ENCODE measurements at places on chromosomes 6 and 20.

DNA sequence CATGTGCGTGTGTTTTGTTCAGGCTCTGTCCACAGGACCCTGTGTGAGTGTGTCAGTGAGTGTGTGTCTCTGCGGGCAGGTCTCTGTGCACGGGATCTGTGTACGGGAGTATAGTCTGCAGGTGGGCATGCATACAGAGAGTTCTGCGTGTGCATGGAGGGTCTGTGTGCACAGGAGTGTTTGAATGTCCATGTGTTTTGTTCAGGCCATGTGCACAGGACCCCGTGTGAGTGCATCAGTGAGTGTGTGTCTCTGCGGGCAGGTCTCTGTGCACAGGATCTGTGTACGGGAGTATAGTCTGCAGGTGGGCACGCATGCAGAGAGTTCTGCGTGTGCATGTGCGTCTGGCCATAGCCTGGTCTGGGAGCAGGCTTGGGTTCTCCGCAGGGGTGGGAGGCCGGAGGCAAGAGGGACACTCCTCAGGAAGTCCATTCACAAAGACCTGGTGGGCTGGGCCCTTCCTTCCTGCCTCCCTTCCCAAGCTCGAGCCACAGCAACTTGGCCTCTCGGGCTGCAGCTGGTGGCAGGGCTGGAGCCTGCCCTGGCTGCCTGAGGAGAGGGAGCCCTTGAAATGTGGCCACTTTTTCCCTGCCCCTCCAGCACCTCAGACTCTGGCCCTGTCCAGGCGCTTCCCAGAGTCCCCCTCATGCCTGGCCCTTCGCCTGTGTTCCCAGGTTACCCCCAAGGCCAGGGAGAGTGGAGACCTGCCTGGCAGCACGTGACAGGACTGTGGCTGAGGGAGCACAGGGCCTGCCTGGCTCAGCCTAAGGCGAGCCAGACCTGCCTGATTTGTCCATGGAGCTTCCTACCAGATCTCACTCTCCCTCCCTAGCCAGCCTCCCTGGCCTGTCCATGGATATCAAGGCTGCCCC, 6.8 kb downstream of the HSPA12B start:
- DNase-seq, result no peak

DNA sequence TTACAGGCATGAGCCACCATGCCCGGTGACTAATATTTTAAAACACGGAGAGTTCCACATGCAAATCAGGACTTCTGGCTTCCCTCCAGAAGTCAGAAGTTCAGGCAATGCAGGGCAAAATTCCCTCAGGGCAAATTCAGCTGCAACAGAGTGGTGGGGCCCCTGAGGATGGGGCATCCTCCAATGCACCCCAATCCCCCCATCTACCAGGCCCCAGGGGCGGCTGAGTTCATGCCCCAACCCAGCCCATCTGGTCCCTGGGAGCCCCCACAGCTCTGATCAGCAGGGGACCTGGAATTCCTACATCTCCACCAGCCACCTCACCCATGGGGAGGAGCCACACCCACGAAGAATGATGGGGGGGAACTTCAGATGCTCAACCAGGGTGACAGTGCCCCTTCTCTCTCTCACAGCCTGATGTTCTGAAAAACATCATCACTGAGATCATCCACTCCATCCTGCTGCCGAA, 22.6 kb downstream of the BPIFB1 start:
- DNase-seq, result no peak

GRCh38 chr6:20746024-20746423, 211.8 kb downstream of the CDKAL1 start:
- DNase-seq, result no peak

DNA sequence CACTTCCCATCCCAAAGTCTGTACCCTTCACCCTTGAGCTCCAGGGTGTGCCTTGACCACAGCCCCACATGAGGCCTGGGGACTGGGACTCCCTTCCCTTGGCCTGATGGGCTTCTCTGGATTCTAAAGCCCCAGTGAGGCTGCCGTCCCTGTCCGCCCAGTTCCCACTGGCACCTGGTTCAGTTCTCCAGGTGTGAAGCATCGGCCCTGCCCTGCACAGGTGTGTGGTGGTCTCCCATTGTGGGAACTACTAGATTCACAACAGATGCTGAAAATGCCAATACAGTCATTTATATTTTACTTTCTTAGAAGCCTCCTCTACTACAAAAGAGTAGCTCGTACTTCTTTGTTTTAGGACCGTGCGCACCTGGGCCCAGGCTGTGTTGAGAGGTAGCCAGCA, 72.8 kb downstream of the TTLL2 start:
- no peak for DNase-seq

GRCh38 chr20:63427206-63427605, 45.2 kb downstream of the KCNQ2 start:
- no peak for DNase-seq

GRCh38 chr6:46638650-46639049, 14.0 kb downstream of the CYP39A1 start:
- DNase-seq, result no peak

- DNase-seq, result no peak
These were observed 89.2 kb downstream of the UST start for GRCh38 chr6:148835920-148836441.

DNA sequence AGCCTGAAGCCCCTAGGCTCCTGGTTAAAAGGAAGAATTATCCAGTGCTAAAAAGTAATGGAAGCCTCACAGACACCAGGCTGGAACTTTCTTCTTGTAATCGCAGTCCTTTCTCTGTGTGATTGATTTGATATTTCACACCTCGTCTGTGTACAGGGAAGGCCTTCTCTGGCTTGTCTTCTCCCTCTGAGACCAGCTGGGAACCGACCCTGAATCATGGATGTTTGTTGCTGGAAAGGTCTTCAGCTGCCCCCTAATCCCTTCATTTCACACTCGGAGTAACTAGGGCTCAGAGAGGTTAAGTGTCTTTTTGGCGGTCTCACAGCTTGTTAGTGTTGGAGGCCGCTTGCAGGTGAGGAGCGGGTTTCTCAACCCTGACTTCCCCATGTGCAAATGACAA, 500.2 kb upstream of the CDH4 start:
- no peak for DNase-seq

GRCh38 chr6:122063076-122063475, 336.4 kb upstream of the HSF2 start:
- no peak for DNase-seq

All from BE2C (cell line).